ENCODE measurements at places on chromosomes 5 and 9. TPM values are rescaled to one million over a fixed set of nuclear protein-coding genes. Genes with fewer than 3 reads are reported as not detected.

- no peak overlapping the region for H3K27ac ChIP-seq
- H3K4me3 ChIP-seq, result no peak overlapping the region
- H3K27me3 ChIP-seq, result no peaks in the 10 kb centered on the region
Observed at GRCh38 chr5:124317451-124317850, 429.0 kb downstream of the ZNF608 start.

DNA sequence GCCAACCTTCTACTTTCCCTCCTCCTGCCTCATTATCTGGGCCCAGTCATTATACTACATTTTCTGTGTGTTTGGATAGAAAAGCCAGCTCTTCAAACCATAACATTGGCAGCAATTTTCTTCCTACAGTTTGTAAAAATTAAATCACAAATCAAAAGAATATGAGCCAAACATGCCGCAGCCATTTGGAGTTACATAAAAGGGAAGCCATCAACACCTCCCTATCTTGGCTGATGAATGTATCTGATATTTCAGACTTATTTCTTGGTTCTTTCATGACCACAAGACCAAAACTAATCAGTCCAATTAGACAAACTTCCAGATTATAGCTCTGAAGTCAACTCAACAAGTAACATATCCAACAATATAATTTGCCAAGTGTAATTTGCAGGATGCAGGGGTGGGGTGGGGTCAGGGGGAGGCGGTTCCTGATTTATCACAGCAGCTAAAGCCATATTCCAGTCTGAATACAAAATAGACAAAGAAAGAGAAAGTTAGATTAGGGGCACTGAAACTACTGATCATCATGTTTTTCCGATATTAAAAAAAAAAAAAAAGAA lies 89.4 kb upstream of the CNTLN start:
- H3K27ac ChIP-seq, result no peak overlapping the region
- H3K27me3 ChIP-seq, result no peaks in the 10 kb centered on the region
- no peak overlapping the region for H3K4me3 ChIP-seq

The DIPK1B gene
- total RNA-seq, result 0.39 TPM

The IL13 gene
- not detected for total RNA-seq

The CDC26 gene
- total RNA-seq, result 21.5 TPM
